ENCODE measurements at places on chromosomes 7 and 10.
A peak's percentile ranks its signal among the peaks of the same experiment; 100 is the strongest.

DNA sequence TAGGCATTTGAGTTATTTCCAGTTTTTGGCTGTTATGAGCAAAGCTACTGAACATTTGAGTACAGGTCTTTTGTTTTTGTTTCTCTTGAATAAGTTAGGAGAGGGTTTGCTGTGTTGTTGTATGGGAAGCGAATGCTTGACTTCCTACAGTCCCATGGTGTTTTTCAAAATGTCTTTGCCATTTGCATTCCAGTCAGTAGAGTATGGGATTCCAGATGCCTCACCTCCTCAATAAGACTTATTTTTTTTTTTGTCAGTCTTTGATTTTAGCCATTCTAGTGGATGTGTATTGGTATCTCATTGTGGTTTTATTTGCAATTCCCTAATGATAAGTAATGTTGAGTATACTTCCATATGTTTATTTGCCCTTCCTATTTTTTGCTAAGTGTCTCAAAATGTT, 19.4 kb downstream of the CDK13 start:
- no peak for DNase-seq

DNA sequence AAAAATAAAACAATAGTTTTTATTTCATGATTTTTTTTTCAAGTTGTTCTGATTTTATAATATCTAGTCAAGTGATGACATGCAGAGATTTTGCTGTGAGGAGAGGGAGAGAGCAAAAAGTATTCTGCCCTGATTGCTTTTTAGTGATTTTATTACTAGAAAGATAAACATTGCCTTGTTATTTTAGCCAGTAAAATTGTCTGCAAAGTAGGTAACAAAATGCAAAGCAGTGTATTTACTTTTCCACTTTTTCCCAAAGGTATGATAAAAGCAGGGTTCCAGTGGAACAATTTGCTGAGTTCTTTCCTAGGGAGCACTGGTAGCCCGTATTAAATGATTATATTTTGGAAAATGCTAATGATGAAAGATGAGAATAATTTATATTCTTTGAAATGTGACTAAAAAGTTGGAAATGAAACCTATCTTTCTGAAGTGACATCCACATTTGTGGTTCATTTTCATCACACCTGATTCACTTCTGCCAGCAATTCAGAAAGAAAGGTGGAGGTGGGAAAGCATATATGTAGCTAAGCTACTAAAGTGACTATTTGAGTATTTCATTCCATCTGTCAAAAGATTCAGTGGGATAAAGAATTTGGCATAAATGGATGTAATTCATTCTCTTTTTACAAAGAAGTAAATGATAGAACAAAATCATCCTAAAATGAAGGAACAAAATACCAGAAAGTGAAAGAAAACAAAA, 300.3 kb downstream of the ADK start:
- DNase-seq, result no peak

- no peak for DNase-seq
Measured at GRCh38 chr10:129662426-129662825, 195.4 kb downstream of the MGMT start.

GRCh38 chr10:22659866-22660265, 54.5 kb downstream of the PIP4K2A start:
- no peak for DNase-seq

GRCh38 chr10:132883391-132883881, 58.9 kb downstream of the CFAP46 start:
- DNase-seq, result no peak

- DNase-seq, result no peak
Measured at GRCh38 chr10:71623098-71623985, 96.2 kb downstream of the C10orf105 start.

DNA sequence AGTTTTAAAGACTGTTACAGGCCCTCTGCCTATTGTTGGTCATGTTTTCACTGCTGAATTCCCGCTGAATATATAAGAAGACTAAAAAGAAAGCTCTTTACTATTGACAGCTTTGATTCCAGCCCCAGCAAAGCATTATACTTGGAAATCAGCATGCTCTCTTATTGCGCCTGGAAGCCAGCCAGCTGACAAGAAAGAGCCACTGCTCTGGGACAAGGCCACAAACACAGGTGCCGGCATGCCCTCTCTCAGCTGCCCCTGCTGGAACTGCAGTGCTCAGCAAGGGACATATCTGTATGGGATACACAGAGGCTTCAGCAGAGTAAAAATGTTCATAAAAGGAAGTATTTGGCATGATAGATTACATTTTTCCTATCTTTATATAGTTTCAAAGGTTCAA, 523.9 kb downstream of the ADRA2A start:
- DNase-seq, result no peak

GRCh38 chr10:116125180-116125579, 147.8 kb downstream of the GFRA1 start:
- no peak for DNase-seq

DNA sequence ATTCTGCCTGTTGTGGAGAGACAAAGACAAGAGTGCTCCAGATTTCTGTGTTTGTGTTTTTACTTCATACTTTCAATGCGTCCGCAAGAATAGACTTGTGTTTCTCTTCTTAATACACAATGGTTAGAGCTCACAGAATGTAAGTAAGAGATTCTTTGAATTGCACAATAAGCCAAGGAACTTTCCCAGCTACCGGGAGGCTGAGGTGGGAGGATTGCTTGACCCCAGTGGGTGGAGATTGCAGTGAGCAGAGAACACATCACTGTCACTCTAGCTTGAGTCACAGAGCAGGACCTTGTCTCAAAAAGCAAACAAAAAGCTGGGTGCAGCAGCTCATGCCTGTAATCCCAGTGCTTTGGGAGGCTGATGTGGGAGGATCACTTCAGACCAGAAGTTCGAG, 250.7 kb upstream of the MYO3A start:
- DNase-seq, result no peak

GRCh38 chr7:26492816-26493215, 201.2 kb downstream of the SNX10 start:
- peak; percentile 47 for DNase-seq

DNA sequence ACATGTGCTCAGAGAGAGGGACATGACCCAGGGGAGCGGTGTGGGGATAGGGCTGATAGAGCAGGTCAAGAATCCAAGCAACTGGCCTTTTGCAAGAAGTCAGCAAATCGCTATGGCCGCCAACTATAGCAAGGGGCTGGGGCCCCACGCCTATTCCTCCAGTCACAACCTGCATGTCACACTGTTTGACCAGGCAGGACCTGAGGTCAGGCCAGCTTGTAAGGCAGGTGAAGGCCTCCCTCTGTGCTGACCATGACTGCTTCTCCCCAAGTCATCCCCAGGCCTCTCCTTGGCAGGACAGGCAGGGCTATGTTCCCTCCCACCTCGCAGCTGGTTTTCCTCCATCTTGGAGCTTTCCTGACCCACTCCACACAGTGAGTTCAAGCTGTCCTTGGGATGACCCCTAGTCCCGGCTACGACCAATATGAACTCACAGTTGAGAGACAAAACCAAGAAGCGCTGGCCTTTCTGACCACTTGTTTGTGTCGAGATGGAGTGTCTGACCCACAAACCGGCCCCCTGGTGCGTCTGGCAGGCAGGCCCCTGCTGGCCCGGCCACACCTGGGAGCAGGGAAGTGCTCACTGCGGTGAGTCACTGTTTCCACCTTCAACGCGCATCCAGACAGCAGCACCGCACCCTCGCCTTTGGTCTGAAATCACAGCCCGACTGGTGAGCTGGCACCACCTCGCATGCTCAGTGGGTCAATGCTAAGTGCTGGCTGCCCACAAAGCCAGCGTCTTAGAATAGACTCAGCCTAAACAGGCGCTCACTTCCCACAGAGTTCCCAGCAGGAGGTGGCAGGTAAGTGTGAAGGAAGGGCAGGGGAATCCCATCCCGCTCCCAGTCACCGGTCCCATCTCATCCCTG, 81.4 kb downstream of the VWA2 start:
- DNase-seq, result peak; percentile 31

- DNase-seq, result peak; percentile 73
Measured at GRCh38 chr7:74275401-74275881, 13.8 kb upstream of the CLIP2 start.

GRCh38 chr10:60767424-60767823, 10.9 kb upstream of the CDK1 start:
- DNase-seq, result no peak

DNA sequence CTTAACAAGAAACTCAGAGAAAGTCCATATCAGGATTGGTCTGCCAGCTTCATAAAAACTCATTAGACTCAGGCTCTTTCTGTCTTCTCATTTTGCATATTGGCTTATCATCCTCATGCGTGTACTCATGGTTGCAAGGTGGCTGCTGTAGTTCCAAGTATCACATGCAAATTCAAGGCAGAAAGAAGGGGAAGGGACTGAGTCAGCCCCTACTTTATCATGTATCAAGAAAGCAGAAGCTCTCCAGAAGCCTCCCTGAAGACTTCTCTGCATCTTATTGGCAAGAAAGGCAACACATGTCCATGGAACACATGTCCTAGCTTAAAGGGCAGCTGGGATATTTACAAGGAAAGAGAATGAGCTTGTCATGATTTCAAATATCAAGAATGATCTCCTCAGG, 19.4 kb upstream of the EZH2 start:
- DNase-seq, result no peak

- DNase-seq, result no peak
Measured at GRCh38 chr7:112708236-112708635, 82.0 kb downstream of the TMEM168 start.

DNA sequence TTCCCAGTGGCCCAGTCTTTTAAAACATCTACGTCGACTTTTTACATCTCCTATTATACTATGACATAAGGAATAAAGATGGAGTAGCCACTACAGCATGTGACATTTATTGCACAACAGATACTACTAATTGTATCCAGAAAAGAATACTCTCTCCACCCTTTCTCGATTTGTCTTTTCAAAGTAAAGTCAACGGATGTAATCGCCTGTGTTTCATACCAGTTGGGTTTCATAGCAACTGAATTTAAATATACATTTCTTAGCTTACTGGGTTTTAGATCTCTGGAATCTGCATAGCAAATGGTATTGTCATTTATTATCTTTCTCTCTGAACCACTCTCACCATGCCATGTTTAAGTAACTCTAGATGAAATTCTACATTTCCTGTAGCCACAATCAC, 86.4 kb upstream of the TRIL start:
- DNase-seq, result no peak

DNA sequence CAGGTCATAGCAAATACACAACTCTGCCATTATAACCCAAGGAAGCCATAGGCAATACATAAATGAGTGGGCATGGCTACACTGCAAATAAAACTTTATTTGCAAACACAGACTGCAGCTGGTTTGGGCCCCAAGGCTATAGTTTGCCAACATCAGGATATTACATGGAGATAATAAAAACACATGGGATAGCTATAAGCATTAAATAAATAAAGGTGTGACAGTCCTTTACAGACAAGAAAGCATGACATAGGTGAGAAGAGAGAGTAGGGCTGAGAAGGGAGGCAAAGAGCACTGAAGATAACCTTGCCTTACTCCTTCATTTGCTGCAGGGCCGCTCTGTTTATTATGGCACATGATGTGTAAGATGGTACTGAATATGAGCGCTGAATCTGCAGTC, 135.1 kb upstream of the GHITM start:
- DNase-seq, result no peak

- DNase-seq, result no peak
Measured at GRCh38 chr10:113049881-113050280, 99.8 kb downstream of the TCF7L2 start.

DNA sequence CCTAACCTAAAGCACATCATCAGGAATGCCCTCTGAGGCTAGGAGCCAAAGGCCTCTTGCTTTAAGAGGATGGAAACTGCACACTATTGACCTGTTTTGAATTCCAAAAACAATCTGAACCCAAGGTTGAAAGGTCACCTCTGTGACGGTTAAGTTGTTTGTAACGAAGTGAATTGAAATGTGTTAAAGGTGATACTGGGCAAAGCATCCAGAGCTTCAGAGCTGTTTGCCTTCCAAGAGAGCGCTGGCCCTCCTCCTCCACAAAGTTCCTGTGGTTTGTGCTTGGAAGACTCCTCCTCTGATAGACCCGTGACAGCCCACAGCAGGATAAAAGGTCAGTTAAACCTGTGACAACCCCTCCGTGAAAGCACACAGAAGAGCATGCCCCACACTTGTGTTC, 133.7 kb upstream of the CTTNBP2 start:
- no peak for DNase-seq

DNA sequence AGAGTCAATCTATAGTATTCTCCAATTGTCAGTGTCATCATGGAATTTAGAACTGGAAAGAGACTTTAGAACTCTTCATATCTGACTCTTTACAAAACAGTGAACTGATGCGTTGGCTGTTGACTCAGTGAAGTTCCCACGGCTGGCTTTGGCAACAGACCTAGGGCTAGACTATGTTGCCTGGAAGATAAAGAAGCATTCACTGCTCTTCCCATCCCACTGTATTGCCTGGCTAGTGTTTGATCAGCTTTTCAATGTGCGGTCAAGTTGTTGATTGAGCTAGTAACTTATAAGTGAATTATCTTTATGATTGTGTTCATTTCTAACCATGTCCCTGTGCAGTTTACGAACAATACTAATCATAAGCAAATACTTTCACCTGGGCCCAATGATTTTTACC, 365.7 kb upstream of the LRGUK start:
- DNase-seq, result no peak

DNA sequence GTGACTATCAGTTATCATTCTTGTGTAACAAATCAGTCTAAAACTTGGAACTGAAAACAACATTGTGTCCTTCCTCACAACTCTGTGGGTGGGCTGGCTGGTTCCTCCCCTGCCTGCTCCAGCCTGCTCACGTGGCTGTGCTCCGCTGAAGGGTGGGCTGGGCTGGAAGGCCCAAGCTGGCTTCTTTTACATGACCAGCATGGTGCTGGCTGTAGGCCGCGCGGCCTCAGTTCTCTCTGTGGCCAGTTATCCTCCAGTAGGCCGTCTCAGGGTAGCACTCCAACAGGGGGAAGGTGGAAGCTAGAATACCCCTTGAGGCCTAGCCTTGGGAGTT, 11.3 kb downstream of the ADAMTS14 start:
- no peak for DNase-seq

GRCh38 chr7:128911423-128912031, 1.0 kb upstream of the KCP start:
- DNase-seq, result peak; percentile 60

GRCh38 chr7:102455596-102455995, 9.1 kb downstream of the ALKBH4 start:
- no peak for DNase-seq

DNA sequence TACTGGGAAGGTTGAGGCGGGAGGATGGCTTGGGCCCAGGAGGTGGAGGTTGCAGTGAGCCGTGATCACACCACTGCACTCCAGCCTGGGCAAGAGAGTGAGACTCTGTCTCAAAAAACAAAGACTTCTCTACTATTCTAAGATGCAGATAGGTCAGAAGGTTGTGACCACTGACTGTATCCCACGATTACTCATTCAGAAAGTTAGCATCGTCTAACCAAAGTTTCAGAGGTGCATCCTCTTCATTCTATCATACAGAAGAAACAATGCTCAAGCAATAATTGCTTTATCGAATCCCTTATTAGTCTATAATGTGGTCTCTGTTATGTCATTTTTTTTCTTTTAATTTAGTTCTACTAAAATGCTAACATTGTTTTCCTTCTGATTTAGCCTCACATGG, 348.7 kb upstream of the LRGUK start:
- no peak for DNase-seq

DNA sequence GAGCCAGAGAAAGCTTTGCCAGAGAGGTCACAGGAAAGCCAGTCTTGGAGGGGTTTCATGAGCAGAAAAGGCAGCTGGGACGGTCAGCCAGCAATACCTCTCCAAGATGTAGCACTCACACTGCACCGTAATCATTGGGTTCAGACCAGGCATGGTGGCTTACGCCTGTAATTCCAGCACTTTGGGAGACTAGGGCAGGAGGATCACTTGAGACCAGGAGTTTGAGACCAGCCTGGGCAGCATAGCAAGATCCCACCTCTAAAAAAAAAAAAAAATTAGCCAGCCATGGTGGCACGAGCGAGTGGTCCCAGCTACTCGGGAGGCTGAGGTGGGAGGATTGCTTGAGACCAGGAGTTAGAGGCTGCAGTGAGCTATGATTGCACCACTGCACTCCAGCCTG, 90.2 kb upstream of the CUX1 start:
- no peak for DNase-seq

Measured in D341Med (cell line).